ENCODE measurements at places on chromosomes 3 and 15.

DNA sequence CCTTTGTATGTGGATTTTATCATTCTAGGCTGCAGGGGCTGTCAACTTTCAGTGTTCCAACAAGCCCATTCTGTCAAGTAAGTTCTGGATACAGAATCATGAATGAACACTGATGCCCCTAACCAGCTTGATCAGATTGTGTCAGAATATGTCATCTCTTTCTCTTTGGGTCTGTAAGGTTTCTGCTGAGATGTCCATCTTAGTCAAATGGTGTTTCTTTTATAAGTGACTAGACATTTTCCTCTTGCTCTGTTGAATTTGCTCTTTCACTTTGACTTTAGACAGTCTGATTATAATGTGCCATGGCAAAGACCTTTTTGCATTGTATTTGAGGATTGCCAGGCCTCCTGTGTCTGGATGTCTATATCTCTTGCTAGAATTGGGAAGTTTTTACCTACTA lies 660.9 kb upstream of the CBLB start:
- DNase-seq = no peak

GRCh38 chr3:110519071-110519470 lies 552.5 kb upstream of the NECTIN3 start:
- DNase-seq = no peak

DNA sequence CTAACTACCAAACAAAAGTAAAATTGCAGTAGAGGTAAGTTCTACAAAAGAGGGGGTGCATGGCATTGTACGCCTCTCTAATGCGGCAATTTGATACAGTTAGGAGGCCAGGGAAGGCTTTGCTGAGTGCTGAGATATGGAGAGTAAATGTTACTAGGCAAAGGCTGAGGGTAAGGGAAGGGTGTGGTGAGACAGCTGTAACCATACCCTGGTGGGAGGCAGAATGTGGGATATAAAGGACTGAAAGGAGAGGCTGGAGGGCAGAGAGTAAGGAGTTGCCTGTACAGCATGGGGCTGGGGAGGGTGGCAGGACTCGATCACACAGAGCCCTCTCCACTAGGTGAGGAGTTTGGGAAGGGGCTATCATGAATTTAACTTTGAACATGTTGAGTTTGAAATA lies 106.3 kb downstream of the PDCD6IP start:
- no peak for DNase-seq

- DNase-seq = no peak
Observed at GRCh38 chr15:101497017-101497416, 7.5 kb upstream of the PCSK6 start.

- DNase-seq = no peak
Observed at GRCh38 chr15:78749831-78750230, 61.4 kb downstream of the ADAMTS7 start.

DNA sequence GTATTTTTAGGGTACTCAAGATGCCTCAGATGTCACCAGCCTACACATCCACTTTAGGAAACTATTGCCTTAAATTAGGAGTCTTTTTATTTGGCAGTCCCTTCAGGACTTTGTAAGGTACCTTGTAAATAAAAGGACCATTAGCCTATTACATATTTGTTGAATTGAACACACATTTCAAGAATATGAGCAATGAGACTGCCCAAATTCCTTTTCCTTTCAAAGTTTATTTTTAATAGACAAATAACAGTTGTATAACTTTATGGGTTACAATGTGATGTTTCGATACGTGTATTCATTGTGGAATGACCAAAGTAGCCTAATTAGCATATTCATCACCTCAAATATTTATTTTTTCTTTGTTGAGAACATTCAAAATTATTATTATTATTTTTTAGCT lies 176.7 kb upstream of the PDZRN3 start:
- DNase-seq = no peak

GRCh38 chr3:150436161-150436560 lies 28.1 kb downstream of the TSC22D2 start:
- DNase-seq = no peak

DNA sequence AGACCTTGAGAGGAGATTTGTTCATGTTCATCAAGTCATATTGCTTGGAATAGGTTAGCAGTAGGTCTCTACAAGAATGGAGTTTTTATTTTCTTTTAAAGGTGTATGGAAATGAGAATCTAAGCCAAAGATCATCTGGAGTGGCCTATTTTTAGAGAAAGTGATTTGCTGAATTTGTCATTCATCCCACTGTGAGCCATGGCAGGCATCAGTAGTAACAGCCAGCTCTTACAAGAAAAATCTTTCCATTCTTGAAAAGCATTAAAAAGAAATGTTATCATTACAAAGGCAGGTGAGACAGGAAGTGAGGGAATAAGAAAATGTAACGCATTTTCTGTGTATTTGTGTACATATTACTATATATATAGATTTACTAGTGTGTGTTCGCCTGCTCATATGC lies 29.6 kb downstream of the STAC start:
- no peak for DNase-seq

DNA sequence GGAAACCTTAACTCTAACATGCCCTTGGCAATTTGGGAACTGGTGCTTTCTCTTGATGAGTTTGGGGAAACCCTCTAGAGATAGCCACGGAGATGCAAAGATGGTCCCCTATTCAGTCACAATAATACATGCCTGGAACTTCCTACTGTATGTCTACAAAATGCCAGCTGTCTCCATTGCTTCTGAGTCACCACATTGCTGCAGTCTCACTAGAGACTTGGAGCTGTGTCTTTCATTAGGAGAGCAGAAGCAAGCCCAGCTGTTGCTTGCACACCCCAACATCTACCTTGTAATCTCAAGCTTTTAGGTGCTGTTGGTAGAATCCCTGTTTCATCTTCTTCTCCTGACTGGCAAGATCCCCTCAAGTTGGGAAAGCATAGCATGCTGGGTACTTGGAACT lies 261.0 kb downstream of the ADAMTSL3 start:
- no peak for DNase-seq

GRCh38 chr15:40500568-40501330 lies 30.0 kb downstream of the CHST14 start:
- no peak for DNase-seq

- DNase-seq = no peak
Observed at GRCh38 chr3:78462021-78462420, 1305.8 kb downstream of the ROBO1 start.

- no peak for DNase-seq
Observed at GRCh38 chr3:43032646-43033628, 53.8 kb downstream of the GASK1A start.

All from NCI-H2107 (cell line).